CD4-positive, alpha-beta T cell treated with Interleukin-4 for 4 hours (primary cell): ENCODE measurements at places on chromosomes 5 and 9.

- peak; percentile 32 for DNase-seq
These were observed 36.3 kb downstream of the VCP start for GRCh38 chr9:35035851-35036701.

GRCh38 chr5:14663734-14664269 is 716 bp upstream of the OTULIN start:
- no peak for DNase-seq

- DNase-seq = peak; percentile 86
These were observed 53.7 kb upstream of the KDM4C start for GRCh38 chr9:6703898-6704639.

DNA sequence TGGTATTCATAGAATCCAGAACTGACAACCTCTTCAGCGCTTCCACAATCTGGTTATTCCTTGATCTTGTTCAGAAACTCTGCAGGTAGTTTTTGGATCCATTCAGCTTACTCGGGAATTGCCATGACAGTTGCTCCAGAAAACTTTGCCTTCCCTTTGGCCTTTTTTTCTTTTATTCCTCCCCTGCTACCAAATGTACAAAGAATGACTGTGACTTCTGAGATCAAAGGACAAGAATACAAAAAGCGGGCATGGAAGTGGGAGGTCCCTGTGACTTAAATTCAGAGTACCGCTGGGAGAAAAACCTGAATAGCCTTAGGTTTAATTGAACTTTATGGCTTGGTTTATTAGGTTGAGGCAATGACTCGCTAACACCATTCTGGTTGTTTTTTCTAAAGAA is 59.5 kb downstream of the ADGRV1 start:
- no peak for DNase-seq

- DNase-seq = no peak
These were observed 107.3 kb downstream of the LHX2 start for GRCh38 chr9:124118894-124119293.

DNA sequence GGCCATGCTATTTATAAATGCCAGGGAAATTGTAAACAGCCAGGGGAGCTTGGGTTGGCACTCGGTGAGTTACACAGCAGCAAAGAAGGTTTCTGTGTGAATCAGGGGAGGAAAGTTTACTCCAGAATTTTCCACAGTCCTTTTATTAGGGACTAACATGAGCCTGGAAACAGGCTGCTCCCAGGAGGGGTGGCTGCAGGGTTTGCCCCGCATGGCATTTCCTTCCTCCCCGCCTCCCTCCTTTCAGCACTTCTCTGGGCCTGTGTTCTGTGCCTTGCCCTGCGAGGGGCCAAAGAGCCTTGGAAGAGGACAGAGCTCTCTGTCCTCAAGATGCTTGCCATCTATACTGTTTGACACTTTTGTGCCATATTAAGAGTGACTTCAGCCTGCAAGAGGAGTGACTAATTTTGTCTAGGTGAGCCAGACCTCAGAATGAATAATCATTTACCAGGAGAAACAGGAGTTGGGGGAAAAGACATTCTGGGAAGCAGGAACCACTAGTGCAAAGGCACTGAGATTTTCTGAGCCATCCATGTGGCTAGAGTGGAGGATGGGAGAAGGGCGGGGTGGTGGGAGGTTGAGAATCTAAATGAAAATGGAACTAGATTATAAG is 1.8 kb downstream of the GSN start:
- DNase-seq = no peak

DNA sequence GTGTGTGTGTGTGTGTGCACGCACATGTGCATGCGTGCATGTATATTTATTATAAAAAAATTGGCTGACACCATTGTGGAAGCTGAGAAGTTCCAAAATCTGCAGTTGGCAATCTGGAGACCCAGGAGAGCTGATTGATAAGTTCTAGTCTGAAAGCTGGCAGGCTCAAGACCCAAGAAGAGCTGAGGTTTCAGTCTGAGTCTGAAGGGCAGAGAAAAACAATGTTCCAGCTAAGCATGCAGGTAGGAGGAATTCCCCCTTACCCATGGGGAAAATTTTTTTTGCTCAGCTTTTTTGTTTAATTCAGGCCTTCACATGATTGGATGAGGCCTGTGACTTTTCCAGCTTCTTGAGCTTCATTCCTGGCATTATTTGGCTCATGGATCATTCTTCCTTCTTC is 31.2 kb upstream of the ACTBL2 start:
- DNase-seq = no peak

DNA sequence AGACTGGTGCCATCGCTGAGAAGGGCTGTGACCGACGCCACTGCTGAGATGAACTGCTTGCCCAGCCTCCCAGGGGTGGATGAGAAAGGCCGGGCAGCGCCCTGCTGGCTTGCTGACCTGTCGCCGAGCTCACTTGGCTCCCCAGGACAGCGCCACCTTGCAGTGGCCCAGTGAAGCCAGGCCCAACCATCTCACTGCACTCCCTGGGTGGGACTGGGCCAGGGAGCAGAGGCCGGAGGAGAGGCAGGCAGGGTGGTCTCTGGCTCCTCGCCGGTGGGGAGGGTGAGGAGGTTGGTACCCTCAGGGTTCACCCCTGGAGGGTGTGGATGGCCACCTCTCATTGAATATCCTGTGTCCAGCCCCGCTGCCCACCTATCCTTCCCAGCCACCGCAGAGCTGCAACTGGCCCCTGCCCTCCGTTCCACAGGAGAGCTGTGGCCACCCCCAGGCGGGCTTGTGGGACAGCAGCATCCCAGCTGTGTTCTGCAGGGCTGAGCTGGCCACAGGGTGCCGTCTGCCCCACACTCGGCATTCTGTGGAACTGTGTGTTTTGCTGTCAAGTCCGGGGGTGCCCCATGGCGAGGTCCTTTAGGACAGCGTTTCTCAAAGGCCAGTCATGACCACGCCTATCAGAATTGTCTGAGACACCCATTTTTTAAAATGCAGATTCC is 41.0 kb upstream of the FCN2 start:
- no peak for DNase-seq

- DNase-seq = no peak
These were observed 116.1 kb upstream of the FSTL4 start for GRCh38 chr5:133728475-133728874.

DNA sequence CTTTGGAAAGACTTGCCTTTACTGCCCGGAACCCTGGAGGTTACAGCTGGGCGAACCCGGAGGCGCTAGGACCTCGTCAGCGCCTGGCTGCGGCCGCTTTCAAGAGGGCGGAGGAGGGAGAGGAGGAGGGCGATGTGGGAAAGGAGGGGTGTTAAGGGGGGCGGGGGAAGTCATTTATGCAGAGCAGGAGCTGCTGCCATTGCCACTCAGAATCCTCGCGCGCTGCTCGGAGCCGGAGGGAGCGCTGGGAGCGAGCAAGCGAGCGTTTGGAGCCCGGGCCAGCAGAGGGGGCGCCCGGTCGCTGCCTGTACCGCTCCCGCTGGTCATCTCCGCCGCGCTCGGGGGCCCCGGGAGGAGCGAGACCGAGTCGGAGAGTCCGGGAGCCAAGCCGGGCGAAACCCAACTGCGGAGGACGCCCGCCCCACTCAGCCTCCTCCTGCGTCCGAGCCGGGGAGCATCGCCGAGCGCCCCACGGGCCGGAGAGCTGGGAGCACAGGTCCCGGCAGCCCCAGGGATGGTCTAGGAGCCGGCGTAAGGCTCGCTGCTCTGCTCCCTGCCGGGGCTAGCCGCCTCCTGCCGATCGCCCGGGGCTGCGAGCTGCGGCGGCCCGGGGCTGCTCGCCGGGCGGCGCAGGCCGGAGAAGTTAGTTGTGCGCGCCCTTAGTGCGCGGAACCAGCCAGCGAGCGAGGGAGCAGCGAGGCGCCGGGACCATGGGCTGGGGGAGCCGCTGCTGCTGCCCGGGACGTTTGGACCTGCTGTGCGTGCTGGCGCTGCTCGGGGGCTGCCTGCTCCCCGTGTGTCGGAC is at the start of gene PCSK5:
Gene PCSK5 (plus strand): TSS at position 202 of the 805 bp plus-strand sequence. CDS start 509 bp downstream, at position 711.
- peak; percentile 81 for DNase-seq

DNA sequence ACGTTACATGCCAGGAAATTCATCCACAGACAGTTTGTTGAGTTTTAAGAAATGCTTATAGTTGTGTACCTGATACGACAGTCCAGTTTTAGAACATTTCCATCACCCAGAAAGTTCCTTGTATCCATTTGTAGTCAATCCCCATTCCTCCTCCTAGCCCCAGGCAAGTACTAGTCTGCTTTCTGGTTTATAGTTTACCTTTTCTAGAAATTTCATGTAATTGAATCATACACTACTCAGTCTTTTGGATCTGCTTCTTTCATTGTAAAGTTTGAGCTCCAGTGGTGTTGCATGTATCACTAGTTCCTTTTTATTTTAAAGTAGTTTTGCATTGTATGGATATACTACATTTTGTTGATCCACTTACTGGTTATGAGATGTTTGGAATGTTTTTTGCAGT is 291.2 kb downstream of the AOPEP start:
- DNase-seq = no peak

GRCh38 chr9:116152941-116153764 is 438 bp upstream of the PAPPA start:
- DNase-seq = no peak

DNA sequence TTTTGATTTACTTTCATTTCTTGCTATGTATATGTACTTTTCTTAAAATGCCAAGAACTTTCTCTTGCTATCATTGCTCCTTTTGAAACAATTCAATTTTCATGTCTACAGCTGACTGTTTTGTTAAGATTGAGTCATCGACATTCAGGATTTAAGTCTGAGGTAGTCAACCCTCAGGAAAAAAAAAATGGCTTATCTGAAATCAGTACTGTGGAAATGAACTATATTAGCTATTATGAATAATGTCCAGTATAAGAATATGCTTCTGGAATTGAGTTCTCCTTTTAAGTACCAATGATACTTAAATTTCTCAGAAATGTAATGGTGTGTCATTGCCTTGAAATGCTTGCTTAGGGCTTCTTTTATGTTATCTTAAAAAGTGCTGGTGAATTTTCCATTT is 37.9 kb downstream of the TNFAIP8 start:
- DNase-seq = no peak

DNA sequence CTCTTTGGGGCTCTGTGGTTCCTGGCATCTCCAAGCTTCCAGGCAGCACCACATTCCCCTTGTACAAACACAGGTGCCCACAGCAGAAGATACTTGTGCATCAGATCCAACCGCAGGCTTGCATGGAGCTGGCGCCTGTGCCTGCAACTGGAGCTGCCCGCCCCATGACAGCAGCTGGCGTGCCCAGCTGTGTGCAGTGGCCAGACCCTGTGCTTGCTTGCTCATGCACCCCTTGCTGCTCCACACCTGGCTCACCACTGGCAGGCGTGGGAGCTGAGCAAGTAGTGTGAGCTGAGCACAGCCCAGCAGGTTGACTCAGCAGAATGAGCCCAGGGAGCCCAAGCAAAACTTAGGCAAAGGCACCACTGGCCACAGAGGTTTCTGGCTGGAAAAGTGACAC is 84.4 kb upstream of the STARD4 start:
- no peak for DNase-seq

DNA sequence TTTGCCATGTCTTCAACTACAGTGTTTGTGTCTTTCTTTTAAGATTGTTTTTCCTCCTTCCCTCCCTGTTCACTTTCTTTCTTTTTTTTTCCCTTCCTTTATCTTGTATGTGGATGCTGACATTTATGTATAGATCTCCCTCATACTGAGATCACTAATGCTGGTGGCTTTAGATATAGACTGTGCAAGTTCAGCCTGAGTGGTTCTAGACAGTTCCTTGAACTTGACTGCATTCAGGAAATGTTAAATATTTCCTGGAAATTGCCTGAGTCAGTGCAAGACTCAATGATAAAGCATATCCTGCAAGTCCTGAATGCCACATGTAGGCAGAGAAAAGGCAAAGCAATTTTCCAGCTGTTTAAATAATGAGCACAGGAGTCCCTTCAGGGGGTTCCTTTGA is 182.5 kb upstream of the NR3C1 start:
- no peak for DNase-seq

DNA sequence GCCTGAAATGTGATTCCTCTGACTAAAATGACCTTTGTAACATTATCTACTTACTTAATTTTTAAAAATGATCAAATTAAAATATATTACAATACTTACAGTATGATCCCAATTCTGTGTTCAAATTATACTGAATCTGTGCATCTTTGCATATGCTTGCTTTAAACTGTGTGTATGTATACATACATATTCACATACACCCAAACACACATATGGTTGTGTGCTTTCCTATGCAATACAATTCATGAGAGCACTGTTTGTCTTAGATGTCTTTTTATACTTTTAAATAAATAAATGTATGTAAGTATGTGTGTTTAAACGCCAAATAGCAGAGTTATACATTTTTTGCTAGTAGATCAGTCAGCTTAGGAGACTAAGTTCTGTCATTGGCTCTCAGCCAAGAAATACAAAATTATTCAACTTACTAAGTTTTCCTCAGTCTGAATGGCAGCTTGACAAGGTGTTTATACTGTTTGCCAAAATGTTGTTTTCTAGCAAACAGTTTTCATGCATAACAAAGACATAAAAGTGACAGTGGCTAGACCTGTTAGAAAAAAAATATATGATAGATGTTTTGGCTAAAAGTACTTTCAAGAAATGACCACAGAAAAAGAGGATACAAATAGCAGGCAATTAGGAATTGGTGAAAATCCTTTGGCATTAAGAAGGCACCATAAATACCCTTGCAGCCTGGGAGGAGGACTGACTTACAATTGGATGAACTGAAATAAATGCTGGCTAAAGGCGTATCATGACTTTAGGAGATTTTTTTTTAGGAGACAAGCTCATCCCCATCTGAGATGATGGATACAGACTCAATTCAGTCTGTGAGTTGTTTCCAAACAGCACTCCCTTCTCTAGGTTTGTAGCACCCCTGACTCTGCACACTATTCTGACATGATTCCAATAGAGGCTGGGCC is 7.9 kb downstream of the TICAM2 start:
- DNase-seq = no peak

DNA sequence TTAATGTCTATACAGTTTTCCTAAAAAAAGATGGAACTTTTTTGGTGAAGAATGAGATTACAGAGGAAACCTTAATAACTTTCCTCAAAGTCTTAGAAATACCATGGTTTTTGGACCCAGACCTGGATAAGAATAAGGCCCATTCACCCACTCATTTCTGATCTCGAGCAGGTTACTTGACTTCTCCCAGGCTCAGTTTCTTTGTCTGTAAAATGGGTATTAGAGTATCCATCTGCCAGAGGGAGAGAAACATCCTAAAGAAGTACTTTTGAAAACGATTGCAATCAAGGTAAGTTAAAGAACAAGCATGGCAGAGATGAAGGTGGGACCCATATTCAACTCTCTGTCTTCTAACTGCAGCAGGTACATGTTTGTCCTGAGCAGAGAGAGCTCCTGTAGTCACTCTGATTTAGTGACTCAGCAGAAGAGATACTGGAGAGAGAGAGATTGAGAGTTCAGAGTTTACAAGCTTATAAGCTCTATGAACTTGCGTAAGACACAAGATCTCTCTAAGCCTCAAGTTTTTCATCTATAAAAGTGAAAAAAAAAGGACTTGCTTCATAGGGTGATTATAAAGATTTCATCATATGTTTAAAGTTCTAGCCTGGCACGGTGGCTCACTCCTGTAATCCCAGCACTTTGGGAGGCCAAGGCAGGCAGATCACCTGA is 379.4 kb upstream of the SGCD start:
- no peak for DNase-seq

GRCh38 chr5:108739906-108740305 is 7.8 kb upstream of the FER start:
- no peak for DNase-seq

- no peak for DNase-seq
These were observed 1225.7 kb upstream of the WWC1 start for GRCh38 chr5:167065794-167066193.
